ENCODE measurements at places on chromosomes 12 and 14. TPM values are rescaled to one million over a fixed set of nuclear protein-coding genes. Genes with fewer than 3 reads are reported as not detected.

Gene SOCS2
- 45.1 TPM for total RNA-seq

Gene CISTR
- total RNA-seq = not detected

Gene AQP6
- total RNA-seq = 0.37 TPM

Gene GLT8D2
- total RNA-seq = 79.5 TPM

Gene TNFAIP2
- 69.3 TPM for total RNA-seq

Gene MAP4K5
- total RNA-seq = 71.0 TPM

Gene DIO3
- 1.2 TPM for total RNA-seq
